Stimulated activated CD4-positive, alpha-beta T cell treated with anti-CD3 and anti-CD28 coated beads, Interleukin-15, amount 100 ng/mL, for 48 hours (primary cell): ENCODE measurements at places on chromosomes 16 and 17.

DNA sequence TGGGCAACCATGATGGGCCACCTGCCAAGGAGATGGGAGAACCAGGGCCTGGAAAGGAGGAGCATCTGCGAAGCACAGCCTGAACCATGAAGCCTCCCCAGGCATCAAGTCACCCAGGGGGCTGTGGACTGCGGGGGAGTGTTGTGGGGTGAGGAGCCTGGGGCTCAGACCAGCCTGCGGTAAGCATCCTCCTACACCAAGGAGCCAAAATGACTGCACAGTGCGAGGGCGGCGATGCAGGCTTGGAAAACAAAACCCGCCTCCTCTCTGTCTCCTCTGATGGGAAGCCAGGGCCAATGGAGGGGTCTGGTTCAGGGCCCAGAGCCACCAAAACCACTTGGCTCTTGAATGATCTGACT lies 18.1 kb upstream of the MAF start:
- DNase-seq: peak; percentile 44

DNA sequence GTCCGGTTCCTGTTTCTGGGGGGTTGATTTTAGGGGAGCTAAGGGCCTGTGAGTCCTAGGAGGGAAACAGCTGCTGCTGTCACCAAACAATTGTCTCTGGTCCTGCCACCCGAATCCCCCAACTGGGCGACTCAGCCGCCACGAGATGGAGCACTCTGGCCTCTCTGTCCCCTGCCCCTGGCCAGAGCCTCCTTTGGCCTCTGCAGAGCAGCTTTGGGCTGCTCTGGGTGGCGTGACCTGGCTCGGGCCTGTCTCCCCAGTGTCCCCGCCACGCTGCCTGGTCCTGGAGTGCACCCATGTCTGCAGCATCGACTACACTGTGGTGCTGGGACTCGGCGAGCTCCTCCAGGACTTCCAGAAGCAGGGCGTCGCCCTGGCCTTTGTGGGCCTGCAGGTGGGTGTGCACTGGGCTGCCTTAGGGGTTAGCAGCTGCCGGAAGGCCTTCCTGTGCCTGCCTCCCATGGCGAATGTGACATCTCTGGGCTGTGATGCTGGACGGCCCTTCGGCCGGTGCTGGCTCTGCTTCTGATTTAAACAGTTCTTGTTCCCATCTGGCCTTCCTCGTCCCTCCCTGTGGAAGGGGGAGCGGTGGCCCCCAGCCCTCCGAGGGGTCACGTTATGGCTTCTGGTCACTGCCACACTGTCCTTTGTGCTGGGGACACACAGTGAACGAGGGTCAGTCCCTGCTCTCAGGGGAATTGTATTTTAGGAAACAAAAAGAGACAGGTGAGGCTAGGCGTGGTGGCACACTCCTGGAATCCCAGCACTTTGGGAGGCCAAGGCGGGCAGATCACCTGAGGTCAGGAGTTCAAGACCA lies 11.6 kb upstream of the RNF213 start:
- DNase-seq: no peak

- DNase-seq: no peak
These were observed 28.1 kb downstream of the HEATR3 start for GRCh38 chr16:50093607-50094539.

DNA sequence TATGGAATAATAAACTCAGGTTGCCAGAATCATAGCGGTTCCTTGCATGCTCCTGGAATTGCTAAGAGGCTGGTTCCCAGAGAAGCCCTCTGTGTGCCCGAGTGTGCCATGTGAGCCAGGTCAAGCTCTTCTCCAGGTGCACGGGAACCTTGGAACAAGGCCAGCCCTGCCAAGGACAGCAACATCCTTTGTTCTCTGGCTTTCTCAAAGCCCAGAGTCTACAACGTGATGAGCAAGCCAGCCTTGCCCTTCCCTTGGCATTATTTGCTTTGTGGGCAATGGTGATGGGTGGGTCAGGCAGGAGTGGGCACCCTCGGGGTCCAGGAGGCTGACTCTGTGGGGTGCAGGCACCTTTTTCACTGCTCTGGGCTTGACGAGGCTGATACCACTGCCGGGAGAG lies 14.2 kb upstream of the SEC14L1 start:
- DNase-seq: no peak

DNA sequence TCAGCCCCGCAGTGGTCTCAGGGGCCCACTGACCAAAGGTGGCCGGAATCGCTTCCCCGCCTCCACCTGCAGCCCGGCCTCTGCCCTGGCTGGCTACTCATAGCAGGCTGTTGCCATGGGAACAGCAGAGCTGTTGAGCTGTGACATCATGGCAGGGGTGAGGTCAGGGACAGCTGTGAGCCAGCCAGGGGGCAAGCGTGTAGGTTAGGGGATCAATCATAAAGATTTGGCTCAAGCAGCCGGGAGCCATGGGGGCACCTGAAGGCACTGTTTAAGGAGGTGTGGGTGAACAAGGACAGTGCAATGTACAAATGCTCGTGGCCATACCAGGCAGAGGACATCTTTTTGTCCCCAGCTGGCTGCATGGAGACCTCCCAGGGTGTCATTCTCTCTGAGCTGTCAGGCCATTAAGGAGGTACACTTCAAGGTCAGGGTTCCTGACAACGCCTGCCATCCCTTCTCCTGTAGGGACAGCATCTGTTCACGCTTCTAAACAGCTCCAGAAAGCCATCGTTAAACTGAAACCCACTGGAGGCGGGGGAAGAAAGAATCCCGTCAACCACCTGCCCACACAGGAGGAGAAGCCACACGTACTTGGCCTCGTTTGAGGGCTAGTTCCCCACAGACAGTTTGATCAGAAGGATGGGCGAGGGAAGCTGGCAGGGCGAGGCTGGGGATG lies at the start of gene CEP295NL:
TSS of gene CEP295NL (minus strand) at position 101 of the 679 bp plus-strand sequence. CDS start 1,373 bp downstream, outside the sequence.
- DNase-seq: no peak
